ENCODE measurements at places on chromosomes 2 and 18. TPM values are rescaled to one million over a fixed set of nuclear protein-coding genes. Genes with fewer than 3 reads are reported as not detected.

The GAREM1 gene
- total RNA-seq = 3.5 TPM

The DGUOK gene
- 50.7 TPM for total RNA-seq

The TTN gene
- 3.3 TPM for total RNA-seq

The ELAC1 gene
- 4.2 TPM for total RNA-seq

The SCN7A gene
- not detected for total RNA-seq

The SCN9A gene
- 23.8 TPM for total RNA-seq

The ZSWIM2 gene
- 0.10 TPM for total RNA-seq

The GREB1 gene
- 0.52 TPM for total RNA-seq

The CFC1 gene
- not detected for total RNA-seq

The ATP8B1 gene
- total RNA-seq = 73.6 TPM

The SPHKAP gene
- total RNA-seq = 0.13 TPM
